Stimulated activated CD4-positive, alpha-beta T cell treated with anti-CD3 and anti-CD28 coated beads, TNF-alpha, amount 100 ng/mL, for 1 hour (primary cell): ENCODE measurements at places on chromosomes 7 and 10.

DNA sequence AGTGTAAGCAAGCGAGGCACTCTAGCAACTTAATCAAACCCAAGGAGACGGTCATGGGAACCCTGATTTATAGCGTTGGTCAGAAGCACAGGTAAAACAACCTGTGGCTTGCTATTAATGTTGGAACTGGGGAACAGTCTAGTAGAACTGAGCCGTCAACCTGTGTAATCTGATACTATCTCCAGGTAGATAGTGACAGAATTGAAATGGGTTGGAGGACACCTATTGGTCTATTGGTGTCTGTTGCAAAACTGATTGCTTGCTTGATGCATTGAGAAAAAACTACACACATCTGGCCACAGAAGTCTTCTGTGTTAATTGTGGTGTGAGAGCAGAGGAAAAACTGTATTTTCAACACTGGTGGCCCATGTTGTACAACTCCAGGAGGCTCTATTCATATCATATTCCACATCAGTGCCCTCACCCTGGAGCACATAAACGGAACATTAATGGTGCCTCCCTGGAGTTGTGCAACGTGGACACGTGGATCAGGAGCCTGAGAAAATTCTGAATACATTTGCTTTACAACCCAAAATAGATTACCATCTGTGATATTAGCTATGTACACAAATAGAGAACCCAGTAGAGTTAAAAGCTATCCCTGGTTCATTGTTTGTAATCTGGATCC lies 112.2 kb downstream of the MYO3A start:
- no peak for DNase-seq

DNA sequence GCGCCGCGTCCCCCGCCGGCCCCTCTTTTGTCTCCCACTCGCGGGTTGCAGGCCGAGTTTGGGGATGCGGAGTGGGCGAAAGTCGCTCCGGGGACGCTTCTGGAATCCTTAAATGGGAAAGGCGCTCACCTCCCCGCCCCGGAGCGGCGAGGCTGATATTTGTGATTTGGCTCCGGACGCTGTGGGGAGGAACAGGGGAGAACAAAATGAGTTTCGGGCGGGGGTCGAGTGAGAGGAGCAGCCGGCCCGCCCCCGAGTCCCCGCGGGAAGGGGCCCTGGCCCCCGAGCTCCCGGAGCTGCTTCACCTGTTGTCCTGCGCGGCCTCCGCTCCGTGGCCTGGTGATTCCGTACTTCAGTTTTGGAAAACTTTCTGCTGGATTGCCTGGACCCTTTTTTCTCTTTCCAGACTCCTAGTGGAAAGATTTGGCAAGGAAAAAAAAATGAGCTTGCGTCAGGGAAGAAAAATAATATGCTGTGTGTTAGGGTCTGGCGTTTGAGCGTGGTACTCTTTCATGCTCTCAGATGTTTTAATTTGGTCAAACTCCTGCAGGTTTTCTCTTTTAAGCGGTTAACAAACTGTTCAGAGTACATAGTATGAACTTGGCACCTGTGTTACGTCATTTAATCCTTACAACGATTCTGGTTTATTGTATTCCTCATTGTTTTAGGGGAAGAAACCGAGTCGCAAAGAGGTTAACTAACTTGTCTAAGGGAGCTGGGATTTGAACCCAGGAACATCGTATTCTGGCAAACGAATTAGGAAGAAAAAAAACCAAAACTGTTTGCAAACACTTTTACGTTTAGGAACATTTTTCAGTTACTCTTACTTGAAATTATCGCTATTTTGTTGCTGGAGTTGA lies 924 bp downstream of the BMPR1A start:
- DNase-seq = no peak

DNA sequence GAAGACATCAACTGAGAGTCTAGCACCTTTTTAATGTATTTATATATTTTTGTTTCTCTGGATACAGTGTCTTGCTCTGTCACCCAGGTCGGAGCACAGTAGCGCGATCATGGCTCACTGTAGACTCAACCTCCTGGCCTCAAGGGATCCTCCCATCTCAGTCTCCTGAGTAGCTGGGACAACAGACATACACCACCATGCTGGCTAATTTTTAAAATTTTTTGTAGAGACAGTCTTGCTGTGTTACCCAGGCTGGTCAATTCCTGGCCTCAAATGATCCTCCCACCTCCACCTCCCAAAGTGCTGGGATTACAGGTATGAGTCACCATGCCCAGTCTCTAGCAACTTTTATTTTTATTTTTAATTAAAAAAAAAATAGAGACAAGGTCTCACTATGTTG lies 51.4 kb upstream of the ANLN start:
- no peak for DNase-seq

GRCh38 chr10:27997865-27998177 lies 1.1 kb downstream of the ODAD2 start:
- no peak for DNase-seq

GRCh38 chr7:36408589-36408988 lies 18.9 kb downstream of the ANLN start:
- DNase-seq = no peak

DNA sequence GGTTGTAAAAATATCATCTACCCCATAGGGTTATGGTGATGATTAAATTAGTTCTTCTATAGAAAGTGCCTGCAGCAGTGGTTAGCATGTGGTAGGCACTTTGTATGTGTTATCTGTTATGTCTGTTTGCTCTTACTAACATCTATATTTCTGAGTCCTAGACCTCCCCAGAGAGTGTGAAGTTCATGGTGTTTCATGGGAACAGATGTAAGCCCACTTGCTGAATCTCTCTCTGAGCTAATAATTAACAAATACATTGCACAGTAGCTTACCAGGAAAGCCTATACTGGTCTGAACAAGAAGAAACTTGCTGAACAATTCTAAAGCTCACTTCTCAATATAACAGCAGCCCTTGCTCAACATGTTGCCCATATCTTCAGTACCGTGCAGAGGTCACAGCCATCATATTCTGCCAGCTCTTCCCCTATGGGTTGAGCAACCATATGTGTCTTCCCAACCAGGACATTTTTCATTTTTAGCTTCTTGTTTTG lies 100.1 kb downstream of the NPSR1 start:
- DNase-seq = no peak

DNA sequence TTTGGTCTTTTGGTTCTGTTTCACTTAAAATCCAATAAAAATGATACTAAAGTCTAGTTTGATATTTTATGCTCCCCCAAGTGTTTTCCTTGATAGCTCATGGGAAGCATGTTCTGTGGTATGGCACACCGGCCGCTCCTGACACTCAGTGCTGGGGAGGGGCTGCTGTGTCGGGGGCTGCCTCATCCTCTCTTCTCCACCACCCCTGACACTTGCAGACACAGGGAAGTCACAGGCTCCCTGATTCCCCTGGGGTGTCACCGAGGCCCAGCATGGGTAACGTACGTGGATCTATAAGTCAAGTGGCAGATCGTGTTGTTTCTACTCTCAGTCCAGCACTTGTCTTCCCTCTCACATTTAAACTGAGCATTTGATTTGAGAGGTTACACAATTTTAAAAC lies 508.6 kb downstream of the TNS3 start:
- DNase-seq = no peak

- DNase-seq = no peak
These were observed 88.1 kb downstream of the HIP1 start for GRCh38 chr7:75650681-75651080.

DNA sequence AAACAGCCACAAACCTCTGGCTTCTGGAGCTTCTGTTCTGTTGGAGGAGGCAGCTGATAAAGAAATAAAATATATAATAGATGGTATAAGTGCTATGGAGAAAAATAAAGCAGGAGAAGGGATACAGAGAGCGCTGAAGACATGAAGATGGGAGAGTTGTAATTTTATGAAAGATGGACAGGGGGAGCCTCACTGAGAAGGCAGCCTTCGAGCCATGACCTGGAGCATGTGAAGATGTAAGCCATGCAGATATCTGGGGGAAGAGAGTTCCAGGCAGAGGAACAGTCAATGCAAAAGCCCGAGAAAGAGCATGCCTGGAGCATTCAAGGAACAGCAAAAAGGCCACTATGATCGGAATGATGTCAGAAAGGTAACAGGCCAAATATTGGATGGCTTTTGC lies 187.5 kb downstream of the KIAA1217 start:
- DNase-seq = no peak

- DNase-seq = no peak
These were observed 184.3 kb upstream of the CTBP2 start for GRCh38 chr10:125344573-125345171.

GRCh38 chr7:26345202-26345601 lies 53.5 kb downstream of the SNX10 start:
- DNase-seq = no peak

- DNase-seq = no peak
These were observed 82.6 kb downstream of the PRPF18 start for GRCh38 chr10:13669182-13669855.

- no peak for DNase-seq
These were observed 36.2 kb upstream of the HECW1 start for GRCh38 chr7:43076189-43076605.

DNA sequence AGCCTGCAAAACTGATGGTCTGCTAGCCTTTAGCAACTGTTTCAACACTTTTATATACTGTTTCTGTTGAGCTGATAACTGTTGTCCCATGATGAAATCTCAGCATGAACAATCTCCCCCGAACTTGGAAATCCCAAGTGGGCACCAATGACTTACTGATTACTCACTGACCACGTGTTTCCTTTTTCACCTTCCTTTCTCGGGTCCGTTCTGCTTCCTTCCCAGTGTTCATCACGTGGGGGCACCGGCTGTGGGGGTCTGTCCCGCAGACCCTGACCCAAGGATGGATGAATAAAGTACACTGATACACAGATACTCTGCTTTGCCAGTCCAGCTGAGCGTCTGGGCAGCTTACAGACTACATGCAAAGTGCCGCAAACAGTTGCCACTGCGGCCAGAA lies 39.0 kb upstream of the RASGEF1A start:
- DNase-seq = no peak

DNA sequence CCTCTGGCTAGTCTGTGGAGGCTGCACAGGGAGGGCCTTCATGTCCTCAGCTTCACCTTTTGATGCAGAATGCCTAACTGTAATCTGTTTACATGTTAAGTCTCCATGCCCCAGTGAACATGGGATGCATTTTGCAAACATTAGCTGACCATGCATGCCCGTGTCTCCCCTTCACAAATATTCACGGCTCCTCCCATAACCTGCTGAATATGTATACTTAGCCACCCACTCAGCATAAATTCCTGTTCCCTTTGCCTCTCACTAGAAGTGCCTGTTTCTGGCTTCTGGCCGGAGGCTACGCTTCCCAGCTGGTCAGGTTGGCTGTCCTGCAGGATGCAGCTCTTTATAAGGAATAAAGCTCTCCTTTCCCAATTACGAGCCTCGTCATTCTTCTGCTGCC lies 552.7 kb downstream of the DNAJB6 start:
- no peak for DNase-seq

DNA sequence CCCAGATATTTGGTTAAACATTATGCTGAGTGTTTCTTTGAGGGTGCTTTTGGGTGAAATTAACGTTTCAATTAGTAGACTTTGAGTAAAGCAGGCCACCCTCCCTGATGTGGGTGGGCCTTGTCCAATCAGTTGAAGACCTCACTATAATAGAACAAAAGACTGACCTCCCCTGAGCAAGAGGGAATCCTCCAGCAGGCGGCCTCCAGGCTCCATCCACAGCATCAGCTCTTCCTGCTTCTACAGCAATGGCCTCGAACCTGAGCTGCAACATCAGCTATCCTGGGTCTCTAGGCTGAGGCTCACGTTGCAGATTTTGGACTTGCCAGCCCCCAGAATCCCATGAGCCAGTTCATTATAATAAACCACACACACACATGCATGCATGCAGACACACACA lies 104.2 kb downstream of the PFKFB3 start:
- no peak for DNase-seq

DNA sequence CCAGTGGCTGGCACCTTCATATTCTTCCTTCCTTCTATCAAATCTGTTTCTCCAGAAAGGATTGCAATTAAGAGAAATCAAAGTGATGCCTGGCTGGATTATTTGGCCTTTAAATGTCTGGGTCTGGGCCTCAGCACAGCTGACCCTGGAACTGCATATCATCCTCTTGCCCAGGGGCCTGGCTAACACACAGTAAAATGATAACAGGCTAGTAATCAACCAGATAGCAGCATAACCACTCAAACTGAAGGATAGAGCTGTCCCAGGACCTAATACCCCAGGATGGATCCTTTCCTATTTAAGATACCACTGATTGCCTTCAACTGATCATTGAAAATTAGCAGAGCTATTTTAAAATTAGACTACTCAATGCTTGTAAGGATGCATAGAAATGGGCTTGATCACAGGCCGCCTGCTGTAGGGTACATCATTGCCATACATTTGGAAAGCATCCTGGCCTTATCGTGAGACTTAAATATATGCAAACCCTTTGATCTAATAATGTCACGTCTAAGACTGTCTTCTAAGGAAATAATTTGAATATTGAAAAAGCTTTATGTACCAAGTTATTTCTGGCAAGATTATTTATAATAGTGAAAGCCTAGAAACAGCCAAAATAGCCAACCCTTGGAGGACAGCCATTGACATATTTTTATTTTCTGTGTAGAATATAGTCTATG lies 144.0 kb upstream of the CHST15 start:
- no peak for DNase-seq

DNA sequence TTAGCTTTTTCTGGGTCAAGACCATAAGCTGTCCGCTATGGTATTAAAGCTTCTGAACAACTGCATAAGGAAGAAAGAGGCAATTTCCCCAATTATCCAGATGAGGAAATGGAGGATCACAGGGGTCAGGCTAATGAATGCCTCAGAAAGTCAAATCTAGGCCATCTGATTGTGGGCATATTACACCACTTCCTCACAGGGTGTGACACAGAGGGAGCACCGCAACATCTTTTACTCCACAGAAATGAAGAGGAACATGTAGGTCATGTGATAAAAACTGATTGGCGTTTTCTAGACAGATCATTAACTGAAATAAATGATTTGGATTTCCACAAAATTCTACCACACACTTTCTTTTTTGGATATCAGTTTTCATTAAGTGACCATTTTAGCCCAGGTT lies 384.4 kb downstream of the PARD3 start:
- no peak for DNase-seq

DNA sequence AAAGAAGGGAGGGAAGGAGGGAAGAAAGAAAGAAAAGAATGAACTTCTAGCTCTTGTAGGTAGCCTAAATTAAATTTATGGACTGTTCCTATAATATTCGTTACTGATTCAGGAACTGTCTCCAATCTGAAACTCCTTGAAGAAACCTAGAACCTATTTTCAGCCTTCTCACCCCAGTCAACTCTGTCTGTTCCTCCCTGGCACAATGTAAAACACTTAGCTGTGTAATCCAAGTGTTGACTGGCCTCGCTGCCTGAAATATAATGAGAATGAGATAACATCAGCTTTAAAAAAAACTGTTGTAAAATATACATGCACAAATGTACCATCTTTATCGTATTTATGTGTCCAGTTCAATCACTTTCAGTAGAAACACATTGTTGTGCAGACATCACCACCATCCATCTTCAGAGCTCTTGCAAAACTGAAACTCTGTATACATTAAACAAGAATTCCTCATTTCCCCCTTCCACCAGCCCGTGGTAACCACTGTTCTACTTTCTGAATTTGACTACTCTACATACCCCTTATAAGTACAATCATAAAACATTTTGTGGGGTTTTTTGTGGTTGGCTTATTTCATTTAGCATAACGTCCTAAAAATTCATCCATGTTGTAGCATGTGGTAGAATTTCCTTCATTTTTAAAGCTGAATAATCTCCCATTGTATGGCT lies 6.3 kb upstream of the C7orf33 start:
- DNase-seq = no peak

GRCh38 chr7:87530126-87530525 lies 54.6 kb upstream of the ABCB4 start:
- no peak for DNase-seq
